ENCODE measurements at places on chromosomes 6 and 20. TPM values are rescaled to one million over a fixed set of nuclear protein-coding genes. Genes with fewer than 3 reads are reported as not detected.

Gene TRIM10
- 0.12 TPM for total RNA-seq

Gene GINM1
- total RNA-seq = 68.1 TPM

Gene TXLNB
- total RNA-seq = 3.4 TPM

Gene AGPAT1
- total RNA-seq = 36.2 TPM

Gene C6orf118
- total RNA-seq = not detected

Gene NFATC2
- total RNA-seq = 11.7 TPM

Gene SLC22A7
- not detected for total RNA-seq

Gene BMP2
- total RNA-seq = 3.5 TPM

DNA sequence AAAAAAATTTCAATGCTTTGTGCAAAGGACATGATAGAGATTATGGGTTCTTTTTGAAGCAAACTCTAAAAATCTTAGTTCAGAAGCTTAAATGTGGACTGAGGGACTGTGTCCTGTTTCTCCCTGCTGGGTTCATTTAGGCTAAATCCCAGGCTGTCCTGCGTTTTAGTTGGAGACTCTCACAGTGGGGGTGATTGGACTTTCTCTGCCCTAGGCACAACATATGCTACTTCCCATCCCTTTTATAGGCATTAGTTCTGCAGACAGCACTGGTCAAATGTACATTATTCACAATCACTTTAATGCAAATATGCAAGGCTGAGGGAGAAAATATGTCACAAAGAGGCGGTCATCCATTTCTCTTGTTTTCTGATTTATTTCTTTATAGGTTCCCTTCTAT, 71.3 kb downstream of the TFAP2B start:
- H3K27ac ChIP-seq = no peak overlapping the region
- H3K27me3 ChIP-seq = no peaks in the 10 kb centered on the region
- DNase-seq = no peak

DNA sequence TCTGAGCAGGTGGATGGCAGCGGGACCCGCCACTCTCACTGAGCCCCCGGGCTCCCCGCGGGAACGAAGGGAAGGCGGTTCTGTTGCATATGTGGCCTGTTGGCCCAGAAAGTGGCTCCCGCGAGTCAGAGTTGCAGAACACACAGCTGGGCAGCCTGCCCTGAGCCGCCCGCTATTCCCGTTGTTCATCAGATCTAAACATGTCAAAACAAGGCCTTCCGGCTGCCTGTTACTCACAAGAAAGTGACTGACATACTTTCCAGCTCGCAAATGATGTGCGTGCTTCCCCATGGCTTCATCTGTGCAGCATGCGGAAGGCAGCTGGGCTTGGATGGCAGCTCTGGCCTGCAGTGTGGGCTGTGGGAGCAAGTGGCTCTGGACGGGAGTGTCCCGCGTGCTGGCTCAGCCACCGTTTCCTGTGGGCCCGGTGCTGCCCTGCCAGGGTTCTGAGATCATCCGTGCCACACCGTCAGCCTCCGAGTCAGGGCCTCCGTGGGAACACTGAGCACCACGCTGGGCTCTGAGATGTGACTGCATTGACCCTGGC, 227.3 kb downstream of the ERMARD start:
- H3K4me3 ChIP-seq = no peak overlapping the region
- H3K4me1 ChIP-seq = no peaks in the 10 kb centered on the region
- no peaks in the 10 kb centered on the region for H3K36me3 ChIP-seq
- peak; percentile 74 for DNase-seq
- no peaks in the 10 kb centered on the region for H3K27me3 ChIP-seq
- H3K27ac ChIP-seq = no peak overlapping the region
